HCT116 (cell line): ENCODE measurements at places on chromosomes 2 and 18.
A peak's percentile ranks its signal among the peaks of the same experiment; 100 is the strongest.

GRCh38 chr2:179837408-179837807, 24.0 kb downstream of the ZNF385B start:
- DNase-seq, result no peak

DNA sequence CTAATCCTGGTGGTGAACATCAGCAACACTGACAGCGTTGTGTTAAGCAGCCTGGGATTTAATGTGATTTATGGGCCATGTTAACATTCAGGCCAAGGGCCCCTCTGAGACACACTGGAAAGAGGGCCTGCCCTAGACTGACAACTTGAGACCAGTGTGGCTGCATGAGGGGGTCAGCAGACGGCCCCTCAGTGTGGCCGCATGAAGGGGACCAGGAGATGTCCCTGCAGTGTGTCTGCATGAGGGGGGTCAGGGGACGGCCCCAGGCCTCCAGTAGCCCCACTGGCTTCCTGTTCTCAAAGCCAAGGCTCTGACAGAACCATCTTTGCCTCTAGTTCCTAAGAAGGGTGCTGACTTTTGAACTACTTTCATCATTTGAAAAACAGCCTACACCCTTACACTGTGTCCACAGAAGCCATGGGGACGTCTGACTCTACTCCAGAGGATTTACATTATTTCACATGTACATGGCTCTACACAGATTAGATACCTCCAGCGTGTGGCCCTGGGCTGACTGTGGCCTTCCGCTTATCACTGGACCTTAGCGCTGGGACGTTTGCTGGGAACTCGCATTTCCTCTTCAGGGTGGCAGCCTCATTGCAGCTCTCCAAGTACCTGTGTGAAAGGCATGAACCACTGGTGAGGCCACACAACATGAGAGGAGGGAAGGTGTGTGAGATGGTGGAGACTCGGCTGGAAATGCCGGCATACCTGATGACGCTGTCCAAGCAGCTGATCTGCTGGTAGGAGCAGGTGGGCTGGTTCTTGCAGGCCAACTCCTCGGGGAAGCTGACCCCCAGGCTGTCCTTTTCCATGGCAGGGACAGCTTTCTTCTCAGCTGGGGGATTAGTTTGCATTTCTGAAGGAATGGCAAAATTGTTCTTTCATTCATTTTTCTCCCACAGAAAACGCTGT, 18.2 kb upstream of the HES6 start:
- no peak for DNase-seq

DNA sequence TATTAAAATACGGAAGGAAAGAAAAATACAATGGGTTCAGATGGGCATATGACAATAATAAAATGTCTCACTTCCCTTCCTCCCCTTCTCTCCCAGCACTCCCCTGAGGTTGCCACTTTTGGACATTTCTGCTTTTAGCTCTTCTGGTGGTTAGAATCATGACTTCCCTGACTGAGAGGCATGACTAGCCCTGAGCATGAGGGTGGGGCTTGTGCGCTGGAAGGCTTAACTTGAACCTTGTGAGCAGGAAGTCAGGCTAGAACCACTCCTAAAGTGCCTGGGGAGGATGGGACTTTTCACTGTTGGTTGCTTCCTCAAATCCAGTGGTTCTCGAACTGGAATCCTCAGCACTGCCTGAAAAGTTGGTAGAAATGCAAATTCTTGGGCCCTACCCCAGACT, 19.7 kb upstream of the ARHGAP25 start:
- DNase-seq, result no peak

DNA sequence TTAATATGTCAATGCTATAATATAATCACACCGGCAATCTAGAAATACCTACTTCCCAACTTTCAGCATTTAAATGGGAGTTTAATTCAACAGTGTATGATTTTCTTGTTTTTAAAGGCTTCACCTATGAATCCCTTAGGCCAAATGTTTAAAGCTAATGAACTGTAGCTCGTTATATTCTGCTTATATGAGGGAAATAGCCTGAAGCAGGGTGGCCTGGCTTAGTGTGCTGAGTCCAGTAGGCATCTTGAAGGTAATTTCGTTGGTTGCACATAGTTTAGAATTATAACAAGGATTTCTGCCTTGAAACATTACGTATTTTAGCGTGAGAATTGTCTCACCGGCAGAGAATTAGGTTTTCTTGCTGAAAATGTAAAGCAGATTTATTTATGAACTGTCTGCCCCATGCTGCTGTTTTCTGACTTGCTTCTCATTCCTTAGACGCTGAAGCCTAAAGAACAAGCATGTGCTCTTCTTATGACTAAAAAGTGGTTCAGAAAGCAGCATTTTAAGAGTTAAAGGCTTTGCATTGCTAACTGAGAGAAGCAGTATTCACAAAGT, 433.7 kb upstream of the RAB12 start:
- DNase-seq, result no peak

GRCh38 chr2:105796131-105796638, 51.5 kb downstream of the NCK2 start:
- DNase-seq, result no peak

GRCh38 chr2:69141061-69141460, 128.1 kb downstream of the ANTXR1 start:
- DNase-seq, result no peak

- peak; percentile 27 for DNase-seq
Observed at GRCh38 chr2:383888-384287, 96.0 kb upstream of the ALKAL2 start.
